Sigmoid colon (tissue), 7 donors: ENCODE measurements at places on chromosomes 16 and 17. TPM values are rescaled to one million over a fixed set of nuclear protein-coding genes. Genes with fewer than 3 reads are reported as not detected.

- peaks cover 18% of the 10 kb centered on the region for H3K36me3 ChIP-seq
- no peaks in the 10 kb centered on the region for H3K27me3 ChIP-seq
- no peaks in the 10 kb centered on the region for H3K4me1 ChIP-seq
- H3K4me3 ChIP-seq, result no peak overlapping the region
Measured at GRCh38 chr17:7001318-7001961, 5.6 kb downstream of the ALOX12 start.

DNA sequence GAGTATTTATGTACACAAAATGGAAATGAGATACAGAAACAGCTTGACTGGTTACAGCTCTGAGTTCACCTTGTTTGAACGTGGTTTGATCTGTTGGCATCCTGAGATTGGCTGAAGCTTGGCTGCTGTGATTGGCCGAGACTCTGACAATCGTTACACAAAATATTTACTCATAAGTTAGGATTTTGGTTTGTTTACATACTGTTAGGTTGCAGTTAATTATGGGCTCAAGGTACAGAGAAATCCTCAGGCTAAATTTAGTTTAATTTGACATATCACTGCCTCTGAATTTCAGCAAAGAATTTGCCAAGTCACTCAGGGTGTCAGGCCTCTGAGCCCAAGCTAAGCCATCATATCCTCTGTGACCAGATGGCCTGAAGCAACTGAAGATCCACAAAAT is 227.3 kb downstream of the COPRS start:
- DNase-seq, result no peak
- H3K4me1 ChIP-seq, result no peaks in the 10 kb centered on the region
- H3K27me3 ChIP-seq, result no peaks in the 10 kb centered on the region
- H3K27ac ChIP-seq, result no peak overlapping the region

- no peaks in the 10 kb centered on the region for H3K36me3 ChIP-seq
- H3K4me1 ChIP-seq, result no peaks in the 10 kb centered on the region
- no peaks in the 10 kb centered on the region for H3K27me3 ChIP-seq
- H3K27ac ChIP-seq, result no peak overlapping the region
- DNase-seq, result no peak
Measured at GRCh38 chr16:19184823-19185509, 16.9 kb downstream of the SYT17 start.

- H3K27ac ChIP-seq, result no peak overlapping the region
- H3K27me3 ChIP-seq, result no peaks in the 10 kb centered on the region
- H3K4me3 ChIP-seq, result no peak overlapping the region
Measured at GRCh38 chr17:44044071-44044470, 22.4 kb downstream of the LSM12 start.

GRCh38 chr16:1443403-1443973 is 868 bp downstream of the CCDC154 start:
- no peak overlapping the region for H3K4me3 ChIP-seq
- no peaks in the 10 kb centered on the region for H3K4me1 ChIP-seq
- no peak for DNase-seq
- H3K27ac ChIP-seq, result no peak overlapping the region
- H3K27me3 ChIP-seq, result no peaks in the 10 kb centered on the region

DNA sequence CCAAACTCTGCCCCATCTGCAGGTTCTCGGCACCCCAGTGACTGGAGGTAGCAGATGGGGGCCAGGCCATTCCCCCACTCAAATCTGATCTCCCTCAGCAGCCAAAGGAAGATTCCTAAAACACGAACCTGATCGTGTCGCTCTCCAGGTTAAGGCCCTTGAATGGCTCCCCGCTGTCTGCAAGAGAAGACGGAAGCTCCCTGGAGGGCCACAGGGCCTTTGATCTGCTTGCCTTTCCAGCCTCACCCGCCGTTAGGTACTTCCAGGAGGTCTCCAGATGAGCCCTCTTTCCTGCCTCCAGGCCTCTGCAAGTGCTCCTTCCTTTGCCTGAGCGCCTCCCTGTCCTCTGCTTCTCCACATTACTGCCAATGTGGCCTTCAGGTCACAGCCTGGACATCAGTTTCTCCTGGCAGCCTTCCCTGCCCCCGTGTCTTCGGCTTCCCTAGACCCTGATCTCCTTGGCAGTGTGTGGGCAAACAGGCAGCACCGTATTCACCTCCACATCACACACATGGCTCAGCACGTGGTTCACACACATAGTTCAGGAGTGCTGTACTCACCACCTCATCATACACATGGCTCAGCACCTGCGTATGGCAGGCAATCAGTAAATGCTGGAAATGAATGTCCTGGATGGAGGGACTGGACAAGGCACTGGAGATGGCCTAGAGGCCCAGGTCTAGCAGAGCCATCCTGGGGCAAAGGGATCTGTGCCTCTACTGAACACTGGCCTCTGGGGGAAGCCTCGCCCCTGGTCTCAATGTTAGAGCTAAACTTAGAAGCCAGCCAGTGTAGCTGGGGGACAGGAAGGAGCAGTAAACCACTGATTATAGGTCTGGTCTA is 26.4 kb upstream of the MRPS23 start:
- DNase-seq, result no peak
- H3K27me3 ChIP-seq, result no peaks in the 10 kb centered on the region
- H3K36me3 ChIP-seq, result peaks cover 12% of the 10 kb centered on the region
- no peak overlapping the region for H3K4me3 ChIP-seq
- H3K4me1 ChIP-seq, result no peaks in the 10 kb centered on the region

TMC6 gene
- polyA plus RNA-seq, result 10.8 TPM

DNA sequence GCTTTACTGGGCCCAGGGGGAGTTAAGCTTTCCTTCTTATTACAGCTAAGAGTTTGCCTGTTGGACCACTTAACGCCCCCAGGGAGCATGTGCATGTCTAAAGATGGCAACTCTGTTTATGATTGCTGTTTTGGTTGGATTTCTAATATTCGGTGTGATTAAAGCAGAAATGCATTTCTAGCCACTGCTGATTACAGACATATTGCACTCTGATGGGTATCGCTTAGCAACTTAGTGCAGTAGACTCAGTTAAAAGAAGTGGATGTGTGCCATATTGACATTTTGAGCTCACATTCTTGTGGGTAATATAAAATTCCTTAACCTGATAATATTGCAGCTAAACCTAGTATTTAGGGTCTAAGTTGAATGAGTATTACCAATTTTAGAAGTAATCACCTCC is 4.2 kb downstream of the NF1 start:
- no peaks in the 10 kb centered on the region for H3K36me3 ChIP-seq
- H3K27me3 ChIP-seq, result no peaks in the 10 kb centered on the region
- no peak overlapping the region for H3K4me3 ChIP-seq
- no peak for DNase-seq

TOX3 gene
- polyA plus RNA-seq, result 17.3 TPM
